ENCODE measurements at places on chromosomes 2 and 18.

DNA sequence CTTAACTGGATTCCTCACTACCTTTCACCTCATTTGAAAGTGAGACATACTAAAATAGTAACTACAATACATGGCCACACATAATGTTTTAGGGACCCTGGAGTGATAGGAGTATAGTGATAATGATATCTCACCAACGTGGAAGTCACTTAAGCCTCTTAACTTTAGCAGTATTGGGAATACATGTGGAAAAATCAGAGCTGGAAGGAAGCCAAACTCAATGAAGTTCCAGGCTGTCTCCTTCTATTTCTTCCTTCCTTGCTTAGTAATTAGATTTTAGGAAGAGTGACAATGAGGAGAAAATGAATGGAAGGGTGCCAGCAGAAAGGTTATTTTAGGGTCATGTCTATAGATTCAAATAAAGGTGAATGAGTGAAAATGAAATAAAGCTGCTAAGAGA is 387.3 kb downstream of the PLCL1 start:
- no peak for DNase-seq

GRCh38 chr2:168524005-168524404 is 67.9 kb downstream of the CERS6 start:
- no peak for DNase-seq

DNA sequence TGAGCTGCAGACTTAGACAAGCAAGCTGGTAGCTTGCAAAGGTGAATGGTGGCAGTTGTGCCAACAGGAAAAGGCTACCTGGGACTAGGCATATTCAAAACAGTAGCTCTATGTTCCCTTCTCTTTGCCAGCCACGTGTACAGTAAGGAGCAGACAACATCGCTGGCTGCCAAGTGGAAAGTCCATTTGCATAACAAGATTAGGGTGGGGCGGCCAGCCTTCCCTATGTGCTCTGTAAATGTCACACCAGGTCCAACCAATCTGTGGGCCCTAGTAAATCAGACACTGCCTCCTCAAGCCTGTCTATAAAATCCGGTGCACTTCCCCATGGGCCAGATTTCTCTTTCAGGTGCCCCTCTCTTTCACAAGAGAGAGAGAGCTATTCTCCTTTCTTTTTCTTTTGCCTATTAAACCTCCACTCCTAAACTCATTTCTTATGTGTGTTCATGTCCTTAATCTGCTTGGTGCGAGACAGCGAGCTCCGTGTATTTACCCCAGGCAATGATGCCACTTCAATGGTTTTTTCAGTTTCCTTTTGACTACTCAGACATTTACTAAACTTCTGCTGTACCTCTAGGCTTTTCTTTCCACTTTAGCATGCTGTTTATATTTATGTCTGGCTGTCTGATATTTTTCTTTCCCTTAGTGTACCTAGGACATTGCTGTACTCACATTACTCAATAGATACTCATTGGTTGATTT is 297.4 kb upstream of the GCFC2 start:
- DNase-seq, result no peak

- DNase-seq, result no peak
Measured at GRCh38 chr2:148590612-148591011, 53.9 kb upstream of the EPC2 start.

GRCh38 chr2:163490281-163490680 is 245.5 kb downstream of the FIGN start:
- no peak for DNase-seq

DNA sequence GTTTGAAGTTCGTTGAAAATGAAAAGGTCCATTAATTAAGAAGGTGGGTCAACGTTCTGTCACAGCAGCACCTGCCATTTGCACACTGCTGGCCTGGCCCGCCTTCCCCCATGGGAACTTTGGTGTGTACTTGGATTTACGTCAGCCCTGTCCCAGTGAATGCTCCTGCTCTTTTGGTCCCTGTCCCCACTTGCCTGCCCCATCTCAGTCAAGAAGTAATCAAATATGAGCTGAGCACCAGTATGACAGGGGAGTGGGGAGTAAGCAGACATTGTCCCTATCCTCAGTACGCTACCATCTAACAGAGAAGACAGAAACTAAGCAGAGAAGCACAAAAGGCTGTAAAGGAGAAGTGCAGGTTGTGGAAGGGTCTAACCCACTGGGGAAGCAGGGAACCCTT is 65.1 kb downstream of the SLC4A3 start:
- no peak for DNase-seq

- DNase-seq, result no peak
Measured at GRCh38 chr2:79910643-79911042, 393.9 kb downstream of the LRRTM1 start.

Measured in stimulated activated CD8-positive, alpha-beta memory T cell treated with anti-CD3 and anti-CD28 coated beads, Interleukin-12 subunit alpha, Interleukin-12 subunit beta, amount 100 ng/mL, for 1 hour (primary cell).